Calu3 (cell line): ENCODE measurements at places on chromosomes 3 and 15. TPM values are rescaled to one million over a fixed set of nuclear protein-coding genes. Genes with fewer than 3 reads are reported as not detected.

DNA sequence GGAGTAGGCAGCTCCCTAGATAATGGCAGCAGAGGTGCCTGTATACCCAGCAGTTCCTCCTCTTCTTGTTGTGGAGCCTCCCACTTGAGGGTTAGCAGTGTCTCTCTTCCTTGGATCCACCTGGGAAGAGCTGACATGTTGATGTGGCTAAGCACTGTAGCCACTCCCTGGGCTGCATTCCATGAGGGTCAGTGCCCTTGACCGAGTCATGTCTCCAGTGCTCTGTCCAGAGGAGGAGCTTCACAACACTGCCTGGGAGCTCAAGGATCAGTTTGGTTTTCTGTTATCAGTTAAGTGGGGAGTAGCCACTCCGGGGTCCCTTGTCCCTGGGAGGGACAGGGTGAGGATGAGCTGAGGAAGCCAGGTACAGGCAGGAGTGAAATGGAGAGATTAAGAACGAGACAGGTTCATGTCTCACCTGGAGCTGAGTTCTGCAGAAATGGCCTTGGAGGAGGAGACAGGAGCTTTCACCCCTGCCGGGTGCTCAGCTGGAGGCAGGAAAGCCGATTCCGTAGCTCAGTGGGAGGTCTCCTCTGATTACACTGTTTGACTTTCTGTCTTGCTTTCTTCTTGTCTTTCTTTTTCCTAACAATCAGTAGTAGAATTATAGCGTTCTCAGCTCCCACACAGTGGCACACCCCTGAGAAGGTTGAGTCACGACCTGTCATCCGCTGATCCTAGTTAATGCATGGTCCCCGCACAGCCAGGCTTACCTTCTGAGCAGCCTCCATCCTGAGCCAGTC is 57.9 kb upstream of the SEC22A start:
- no peak overlapping the region for H3K27ac ChIP-seq
- no peaks in the 10 kb centered on the region for H3K4me1 ChIP-seq
- H3K27me3 ChIP-seq, result no peaks in the 10 kb centered on the region
- H3K36me3 ChIP-seq, result no peaks in the 10 kb centered on the region
- no peak for DNase-seq
- no peak overlapping the region for H3K4me3 ChIP-seq

- H3K4me1 ChIP-seq, result no peaks in the 10 kb centered on the region
- no peaks in the 10 kb centered on the region for H3K27me3 ChIP-seq
- DNase-seq, result no peak
- H3K36me3 ChIP-seq, result no peaks in the 10 kb centered on the region
Measured at GRCh38 chr15:58583171-58583908, 151.5 kb downstream of the LIPC start.

GRCh38 chr3:179286331-179286730 is 35.4 kb upstream of the KCNMB3 start:
- no peak overlapping the region for H3K27ac ChIP-seq
- no peak for DNase-seq
- H3K4me3 ChIP-seq, result no peak overlapping the region
- no peaks in the 10 kb centered on the region for H3K27me3 ChIP-seq

DNA sequence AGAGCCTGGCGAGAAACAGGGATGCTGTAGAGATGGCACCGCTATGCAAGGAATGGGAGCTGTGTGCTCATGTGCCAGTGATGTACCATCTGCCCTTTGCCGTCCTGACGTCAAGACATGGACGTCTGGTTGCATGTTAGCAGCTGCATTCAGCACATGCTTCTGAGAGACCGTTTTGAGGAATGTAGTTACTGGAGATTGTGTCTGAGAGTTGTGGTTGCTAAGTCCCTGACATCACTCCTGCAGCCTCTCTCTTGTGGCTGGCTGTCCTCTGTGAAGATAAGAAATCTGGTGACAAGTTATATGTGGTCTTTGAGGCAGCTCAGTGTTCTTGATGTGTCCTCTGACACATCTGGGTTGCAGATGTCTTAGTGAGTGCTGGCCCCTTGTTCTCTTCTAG is 165.1 kb downstream of the APBA2 start:
- DNase-seq, result no peak
- H3K36me3 ChIP-seq, result no peaks in the 10 kb centered on the region
- no peaks in the 10 kb centered on the region for H3K4me1 ChIP-seq
- no peak overlapping the region for H3K27ac ChIP-seq

- no peaks in the 10 kb centered on the region for H3K27me3 ChIP-seq
- no peak for DNase-seq
- no peaks in the 10 kb centered on the region for H3K4me1 ChIP-seq
- H3K36me3 ChIP-seq, result no peaks in the 10 kb centered on the region
Measured at GRCh38 chr15:29636921-29637320, 185.3 kb downstream of the TJP1 start.

DNA sequence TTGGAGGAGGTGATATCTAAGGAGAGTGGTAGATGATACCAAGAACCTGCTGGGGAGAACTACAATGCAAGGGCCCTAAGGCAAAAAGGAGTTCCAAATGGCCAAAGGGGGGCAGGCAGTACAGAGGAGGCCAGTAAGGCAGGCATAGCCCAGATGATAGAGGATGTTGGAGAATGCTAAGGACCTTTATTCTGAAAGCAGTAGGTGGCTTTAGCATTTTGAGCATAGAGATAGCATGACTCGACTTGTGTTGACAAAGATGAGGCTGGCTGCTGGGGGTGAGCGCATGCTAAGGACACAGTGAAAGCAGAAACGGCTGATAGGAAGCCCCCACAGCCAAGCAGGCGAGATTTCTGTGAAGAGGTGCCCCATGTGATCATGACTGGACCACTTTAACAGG is 419.3 kb downstream of the ERC2 start:
- no peaks in the 10 kb centered on the region for H3K36me3 ChIP-seq
- no peak overlapping the region for H3K4me3 ChIP-seq
- H3K27me3 ChIP-seq, result peaks cover 72% of the 10 kb centered on the region
- H3K4me1 ChIP-seq, result no peaks in the 10 kb centered on the region
- H3K27ac ChIP-seq, result no peak overlapping the region
- no peak for DNase-seq

DNA sequence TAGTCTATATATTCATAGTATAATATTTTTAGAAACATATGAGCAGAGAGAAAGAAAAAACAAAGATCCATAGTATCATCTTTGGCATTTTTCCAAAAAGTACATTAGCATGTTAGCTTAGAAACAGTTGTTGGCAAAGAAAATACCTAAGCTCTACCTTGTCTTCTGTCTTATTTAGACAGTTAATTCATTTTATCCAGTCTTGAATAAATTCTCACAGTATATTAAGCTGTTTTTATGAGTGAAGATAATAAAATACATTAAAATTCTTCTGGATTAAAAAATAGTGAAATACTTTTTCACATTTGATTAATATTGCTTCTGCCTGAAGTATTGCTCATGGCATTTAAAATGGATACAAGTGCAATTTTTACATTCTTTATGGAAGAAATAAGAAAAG is 145.2 kb downstream of the ZIC1 start:
- H3K4me3 ChIP-seq, result no peak overlapping the region
- no peaks in the 10 kb centered on the region for H3K36me3 ChIP-seq
- no peak for DNase-seq
- no peak overlapping the region for H3K27ac ChIP-seq
- H3K4me1 ChIP-seq, result no peaks in the 10 kb centered on the region

DNA sequence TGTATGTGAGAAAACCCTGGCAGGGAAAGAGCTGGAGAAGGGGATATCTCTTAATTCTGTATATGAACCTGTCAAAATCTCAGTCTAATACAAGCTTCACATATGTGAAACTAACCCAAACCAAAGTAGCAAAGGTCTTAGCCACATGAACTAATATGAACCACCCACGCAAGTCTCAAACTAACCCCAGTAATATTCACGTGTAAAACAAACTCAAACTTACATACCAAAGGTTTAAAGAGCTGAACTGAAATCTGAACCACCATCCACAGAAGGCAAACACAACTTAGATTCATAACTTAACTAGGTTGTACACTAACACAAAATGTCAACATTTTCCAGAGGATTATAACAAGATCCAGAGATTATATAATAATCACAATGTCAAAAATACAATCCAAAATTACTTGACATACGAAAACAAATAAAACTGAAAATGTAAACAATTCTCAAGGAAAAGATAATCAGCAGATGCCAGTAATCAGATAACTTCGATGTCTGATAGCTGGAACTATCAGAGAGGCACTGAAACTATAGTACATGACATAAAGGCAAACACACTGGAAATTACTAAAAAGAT is 64.1 kb downstream of the VPS13C start:
- H3K4me3 ChIP-seq, result no peak overlapping the region
- H3K27ac ChIP-seq, result no peak overlapping the region
- no peak for DNase-seq
- H3K36me3 ChIP-seq, result peaks cover 15% of the 10 kb centered on the region

- peaks cover 8% of the 10 kb centered on the region for H3K4me1 ChIP-seq
- no peaks in the 10 kb centered on the region for H3K36me3 ChIP-seq
- DNase-seq, result peak; percentile 0
Measured at GRCh38 chr3:126119008-126119675, 35.2 kb upstream of the SLC41A3 start.

GRCh38 chr3:184889312-184889904 is 77.4 kb downstream of the VPS8 start:
- H3K4me1 ChIP-seq, result no peaks in the 10 kb centered on the region
- H3K36me3 ChIP-seq, result no peaks in the 10 kb centered on the region
- H3K4me3 ChIP-seq, result no peak overlapping the region
- no peak overlapping the region for H3K27ac ChIP-seq
- H3K27me3 ChIP-seq, result no peaks in the 10 kb centered on the region

DNA sequence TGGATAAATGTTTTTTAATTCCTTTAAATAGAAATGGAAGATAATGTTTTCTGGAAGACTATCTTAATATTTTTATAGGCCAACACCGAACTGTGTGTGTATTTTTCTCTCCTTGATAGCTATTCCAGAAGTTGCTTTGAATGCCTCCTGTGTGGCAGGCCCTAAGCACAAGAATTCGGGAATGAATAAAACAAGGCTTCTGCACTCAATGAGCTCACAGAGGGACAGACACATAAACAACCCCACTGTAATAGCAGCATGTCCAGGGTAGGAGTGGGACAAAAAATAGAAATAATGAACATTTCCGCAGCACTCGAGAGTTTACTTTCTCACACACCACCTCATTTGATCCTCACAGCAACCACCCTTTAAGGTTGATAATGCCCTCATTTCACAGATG is 18.0 kb downstream of the SRGAP3 start:
- no peak overlapping the region for H3K27ac ChIP-seq
- DNase-seq, result no peak
- peaks cover 24% of the 10 kb centered on the region for H3K27me3 ChIP-seq
- no peak overlapping the region for H3K4me3 ChIP-seq
- no peaks in the 10 kb centered on the region for H3K4me1 ChIP-seq

GRCh38 chr3:36663666-36664291 is 100.6 kb downstream of the DCLK3 start:
- peaks cover 23% of the 10 kb centered on the region for H3K4me1 ChIP-seq
- H3K27ac ChIP-seq, result peak overlapping the region; percentile 76
- DNase-seq, result peak; percentile 32
- H3K27me3 ChIP-seq, result no peaks in the 10 kb centered on the region
- H3K36me3 ChIP-seq, result no peaks in the 10 kb centered on the region
- H3K4me3 ChIP-seq, result no peak overlapping the region

DNA sequence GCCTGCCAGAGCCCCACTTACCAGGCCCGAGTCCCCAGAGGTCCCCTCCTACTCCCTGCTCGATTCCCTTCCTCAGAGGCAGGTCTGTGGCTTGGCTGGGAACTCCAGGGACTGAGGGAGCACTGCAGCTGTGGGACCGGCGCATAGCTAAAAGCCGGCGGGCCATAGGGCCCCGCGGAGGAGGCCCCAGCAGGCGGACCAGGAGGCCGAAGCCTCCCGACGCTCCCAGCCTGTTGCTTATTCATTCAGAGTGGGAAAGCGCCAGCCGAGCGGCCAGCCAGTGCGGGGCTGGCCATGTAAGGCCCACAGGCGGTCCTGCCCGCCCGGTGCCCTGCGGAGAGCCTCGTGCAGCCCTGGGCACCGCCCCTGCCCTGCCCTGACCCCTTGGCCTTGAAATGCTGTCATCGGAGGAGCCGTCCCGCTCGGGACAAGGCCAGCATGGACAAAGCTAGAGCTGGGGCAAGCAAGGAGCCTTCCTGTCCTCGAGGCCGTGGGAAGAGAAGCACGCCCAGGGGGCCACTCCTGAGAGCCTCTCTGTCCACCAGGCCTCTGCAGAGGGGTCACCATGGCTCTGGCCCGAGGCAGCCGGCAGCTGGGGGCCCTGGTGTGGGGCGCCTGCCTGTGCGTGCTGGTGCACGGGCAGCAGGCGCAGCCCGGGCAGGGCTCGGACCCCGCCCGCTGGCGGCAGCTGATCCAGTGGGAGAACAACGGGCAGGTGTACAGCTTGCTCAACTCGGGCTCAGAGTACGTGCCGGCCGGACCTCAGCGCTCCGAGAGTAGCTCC is at the start of gene LOXL1:
Gene LOXL1, plus strand, starts transcription at position 244 of the 784 bp plus-strand sequence. Its CDS starts 322 bp downstream, at position 566.
- peaks cover 57% of the 10 kb centered on the region for H3K27me3 ChIP-seq
- peak; percentile 28 for DNase-seq
- H3K4me3 ChIP-seq, result peak within 1 kb of the TSS; percentile 70
- peaks cover 11% of the 10 kb centered on the region for H3K36me3 ChIP-seq
- no peak within 1 kb of the TSS for H3K27ac ChIP-seq

GRCh38 chr3:188660415-188660814 is 506.5 kb downstream of the LPP start:
- H3K4me3 ChIP-seq, result no peak overlapping the region
- no peak overlapping the region for H3K27ac ChIP-seq
- no peaks in the 10 kb centered on the region for H3K36me3 ChIP-seq
- DNase-seq, result no peak
- H3K4me1 ChIP-seq, result no peaks in the 10 kb centered on the region

GRCh38 chr15:64141798-64142512 is 9.6 kb upstream of the SNX22 start:
- no peaks in the 10 kb centered on the region for H3K27me3 ChIP-seq
- DNase-seq, result no peak
- H3K36me3 ChIP-seq, result peaks cover 39% of the 10 kb centered on the region
- no peak overlapping the region for H3K4me3 ChIP-seq
- H3K4me1 ChIP-seq, result no peaks in the 10 kb centered on the region
- no peak overlapping the region for H3K27ac ChIP-seq

DNA sequence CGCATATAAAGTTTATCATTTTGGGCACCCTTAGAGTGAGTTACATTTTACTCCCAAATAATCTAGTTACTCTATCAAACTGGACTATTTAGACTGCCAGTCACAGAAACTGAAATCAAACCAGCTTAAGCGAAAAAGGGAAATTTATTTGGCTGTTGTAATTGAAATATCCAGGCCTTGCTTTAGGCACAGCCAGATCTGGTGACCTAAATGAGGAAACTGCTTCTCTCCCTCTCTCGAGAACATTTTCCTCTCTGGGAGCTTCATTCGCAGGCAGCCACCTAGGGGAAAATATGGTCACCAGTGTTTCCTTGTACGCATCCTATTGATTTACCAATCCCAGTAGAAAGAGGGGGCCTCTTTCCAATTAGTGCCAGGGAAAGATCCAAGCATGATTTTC is 175.3 kb upstream of the MITF start:
- H3K27ac ChIP-seq, result no peak overlapping the region
- H3K4me3 ChIP-seq, result no peak overlapping the region
- no peaks in the 10 kb centered on the region for H3K4me1 ChIP-seq
- no peaks in the 10 kb centered on the region for H3K27me3 ChIP-seq

- H3K4me1 ChIP-seq, result no peaks in the 10 kb centered on the region
- DNase-seq, result no peak
- H3K27me3 ChIP-seq, result peaks cover 93% of the 10 kb centered on the region
- no peak overlapping the region for H3K27ac ChIP-seq
Measured at GRCh38 chr3:133872161-133872560, 23.5 kb downstream of the RAB6B start.

The SEMA7A gene
- 67.6 and 74.8 TPM in 2 replicates for total RNA-seq

The MLF1 gene
- total RNA-seq, result 53.0 and 53.1 TPM in 2 replicates

The ZNF717 gene
- total RNA-seq, result 13.6 and 15.6 TPM in 2 replicates

The GOLGA8F gene
- not detected in 2 replicates for total RNA-seq

The POLQ gene
- total RNA-seq, result 13.7 and 15.5 TPM in 2 replicates

The RLBP1 gene
- total RNA-seq, result not detected in 2 replicates

The LTF gene
- total RNA-seq, result not detected in 2 replicates

The KIF15 gene
- 17.0 and 18.4 TPM in 2 replicates for total RNA-seq
